Regular cardiac myocyte (primary cell): ENCODE measurements at places on chromosomes 4 and X. TPM values are rescaled to one million over a fixed set of nuclear protein-coding genes. Genes with fewer than 3 reads are reported as not detected.

The C4orf51 gene
- total RNA-seq = not detected in 2 replicates

The NAA11 gene
- total RNA-seq = not detected in 2 replicates

The USP26 gene
- total RNA-seq = not detected in 2 replicates

The HSFX2 gene
- not detected in 2 replicates for total RNA-seq

The BMPR1B gene
- 0.56 and 0.77 TPM in 2 replicates for total RNA-seq

The PCDH10 gene
- 4.5 and 21.3 TPM in 2 replicates for total RNA-seq

The ERCC6L gene
- total RNA-seq = 0.56 and 11.3 TPM in 2 replicates

The RPS6KA3 gene
- total RNA-seq = 41.2 and 52.5 TPM in 2 replicates

The RTL5 gene
- total RNA-seq = 2.0 and 3.3 TPM in 2 replicates

The MRPL1 gene
- 32.4 and 43.9 TPM in 2 replicates for total RNA-seq

The KCNE5 gene
- 0.38 and 0.56 TPM in 2 replicates for total RNA-seq

The SH3BP2 gene
- total RNA-seq = 7.9 and 13.2 TPM in 2 replicates

The DCAF12L2 gene
- under 0.01 and 0.56 TPM in 2 replicates for total RNA-seq

The ANKRD50 gene
- total RNA-seq = 40.6 and 52.7 TPM in 2 replicates

The GIMD1 gene
- 0.19 and 0.28 TPM in 2 replicates for total RNA-seq

The SPIN3 gene
- total RNA-seq = 5.4 and 7.3 TPM in 2 replicates

The GPR50 gene
- not detected in 2 replicates for total RNA-seq

The MAMLD1 gene
- 0.56 and 0.58 TPM in 2 replicates for total RNA-seq

The ZNF732 gene
- total RNA-seq = 0.28 and 1.2 TPM in 2 replicates

The PUDP gene
- 3.9 and 9.8 TPM in 2 replicates for total RNA-seq

The HTRA3 gene
- total RNA-seq = 0.58 and 1.1 TPM in 2 replicates

The RENBP gene
- 2.3 and 13.2 TPM in 2 replicates for total RNA-seq

The RNF128 gene
- 1.2 and 2.0 TPM in 2 replicates for total RNA-seq

The DMP1 gene
- not detected in 2 replicates for total RNA-seq

The CLOCK gene
- 20.0 and 34.5 TPM in 2 replicates for total RNA-seq

The COX7B2 gene
- not detected in 2 replicates for total RNA-seq

The TMPRSS11B gene
- not detected in 2 replicates for total RNA-seq

The DCX gene
- total RNA-seq = not detected in 2 replicates

The PDGFC gene
- total RNA-seq = 53.3 and 67.9 TPM in 2 replicates

The NPNT gene
- 0.56 TPM in 1 of 2 replicates, not detected in the other for total RNA-seq

The MAGEE1 gene
- total RNA-seq = 0.96 and 1.4 TPM in 2 replicates

The OPRPN gene
- not detected in 2 replicates for total RNA-seq

The TMPRSS11A gene
- total RNA-seq = not detected in 2 replicates

The HTN3 gene
- total RNA-seq = not detected in 2 replicates

The NLRP2B gene
- not detected in 2 replicates for total RNA-seq

The KDR gene
- 8.7 and 33.7 TPM in 2 replicates for total RNA-seq

The EFHC2 gene
- 0.28 TPM in 1 of 2 replicates, not detected in the other for total RNA-seq

The MAGEB2 gene
- not detected in 2 replicates for total RNA-seq

The SRPK3 gene
- total RNA-seq = 0.58 and 0.85 TPM in 2 replicates
